ENCODE measurements at places on chromosomes 7 and 10.

DNA sequence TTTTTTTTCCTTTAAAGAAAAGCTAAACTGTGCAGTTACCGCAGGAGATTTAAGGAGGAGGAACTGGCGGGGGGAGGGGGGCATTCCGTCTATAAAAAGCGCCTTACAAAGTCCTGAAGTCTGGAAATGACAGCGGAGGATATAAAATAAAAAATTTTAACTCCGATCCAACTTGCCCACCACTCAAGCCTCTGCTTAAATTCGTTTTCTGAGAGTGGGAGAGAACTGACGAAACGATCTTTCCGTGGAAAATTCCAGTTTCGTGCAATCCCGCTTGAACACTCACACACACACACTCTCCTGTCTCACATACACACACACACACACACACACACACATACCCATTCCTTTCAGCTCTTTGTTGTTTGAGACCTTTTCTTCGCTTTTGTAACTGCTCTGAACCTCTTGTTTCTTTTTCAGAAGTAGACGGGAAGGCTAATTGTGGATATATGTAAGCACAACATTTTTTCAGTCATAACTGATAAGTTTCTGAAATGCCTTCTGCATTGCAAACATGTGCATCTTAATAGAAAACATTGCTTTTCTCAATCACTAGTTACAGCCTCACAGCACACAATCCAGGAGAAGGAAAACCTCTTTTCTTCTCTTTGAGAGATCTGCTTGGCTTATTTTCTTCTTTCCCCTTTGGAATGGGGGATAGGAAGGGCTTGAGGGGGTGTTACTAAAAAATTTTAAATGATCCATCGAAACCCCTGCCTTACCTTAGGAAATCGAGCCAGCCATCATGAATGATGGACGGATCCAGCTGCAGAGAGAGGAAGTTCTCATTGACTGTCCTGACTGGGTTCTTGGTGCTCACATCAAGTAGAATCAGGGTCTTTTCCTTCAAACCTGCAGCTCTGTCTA lies 628 bp downstream of the HPSE2 start:
- no peak for DNase-seq

GRCh38 chr10:76453997-76454396 lies 1022.6 kb downstream of the LRMDA start:
- no peak for DNase-seq

DNA sequence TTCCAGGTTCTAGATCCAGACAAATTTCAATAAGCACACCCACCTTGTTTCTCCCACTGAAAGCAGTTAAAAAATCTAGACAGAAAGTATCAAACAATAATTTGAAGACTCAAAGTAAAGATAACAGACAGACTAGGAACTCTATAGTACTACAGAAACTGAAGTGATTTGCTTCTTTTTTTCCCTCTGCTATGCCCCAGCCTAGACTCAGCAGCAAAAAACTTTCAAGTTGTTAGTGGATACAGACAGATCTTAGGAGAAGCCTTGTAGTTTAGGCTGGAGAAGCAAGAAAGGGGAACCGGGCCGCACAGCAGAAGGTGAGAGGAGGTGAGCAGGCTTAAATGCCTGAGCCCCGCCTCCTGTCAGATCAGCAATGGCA lies 65.1 kb downstream of the IGF2BP3 start:
- no peak for DNase-seq

GRCh38 chr10:119784340-119785067 lies 58.7 kb downstream of the INPP5F start:
- DNase-seq, result no peak

- DNase-seq, result peak; percentile 28
Measured at GRCh38 chr7:108448584-108449505, 7.4 kb downstream of the NRCAM start.

DNA sequence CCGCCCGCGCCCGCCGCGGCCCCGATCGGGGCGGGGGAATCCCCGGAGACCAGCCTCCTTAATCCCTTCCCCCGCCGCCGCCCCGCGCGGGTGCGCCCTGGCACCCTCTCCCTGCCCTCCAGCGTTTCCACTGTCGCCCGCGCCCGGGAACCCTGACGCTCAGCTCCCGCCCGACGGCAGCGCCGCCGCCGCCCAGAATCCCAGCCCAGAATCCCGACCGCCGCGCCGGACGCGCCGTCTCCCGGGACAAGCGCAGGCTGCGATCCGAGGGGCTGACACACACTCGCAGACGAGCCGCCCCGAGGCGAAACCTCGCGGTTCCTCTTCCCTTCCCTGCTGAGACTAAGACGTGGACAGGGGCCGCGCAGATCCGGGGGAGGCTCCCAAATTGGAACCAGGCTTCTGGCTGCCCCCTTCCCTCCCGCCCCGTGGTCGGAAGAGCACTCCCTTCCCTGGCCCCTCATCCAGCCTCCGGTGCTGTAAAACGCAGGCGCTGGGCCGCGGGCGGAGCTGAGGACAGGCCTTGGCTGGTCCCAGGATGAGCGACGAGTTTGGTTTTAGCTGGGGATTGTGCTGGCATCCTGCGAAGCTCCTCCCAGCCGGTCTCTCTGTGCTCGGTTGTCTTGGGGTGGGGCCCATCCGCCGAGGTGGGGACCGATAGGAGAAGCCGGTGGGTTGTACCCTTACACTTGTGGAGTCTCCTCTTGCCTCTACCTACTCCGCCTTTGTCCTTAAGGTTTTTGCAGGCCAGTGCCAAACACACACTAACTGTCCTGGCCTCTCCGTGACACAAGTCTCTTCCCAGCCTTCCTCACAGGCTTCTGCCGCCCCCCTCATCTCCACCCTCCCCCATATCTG lies 1.1 kb downstream of the MARVELD1 start:
- no peak for DNase-seq

- DNase-seq, result no peak
Measured at GRCh38 chr7:129959471-129960203, 6.9 kb upstream of the UBE2H start.

- no peak for DNase-seq
Measured at GRCh38 chr7:34501156-34501555, 156.9 kb upstream of the NPSR1 start.
